ENCODE measurements at places on chromosomes 11 and 22.

GRCh38 chr11:46378811-46379481 is 2.5 kb upstream of the MDK start:
- H3K27me3 ChIP-seq = peaks cover 35% of the 10 kb centered on the region
- H3K4me1 ChIP-seq = no peaks in the 10 kb centered on the region
- no peak overlapping the region for H3K4me3 ChIP-seq
- no peak overlapping the region for H3K27ac ChIP-seq

DNA sequence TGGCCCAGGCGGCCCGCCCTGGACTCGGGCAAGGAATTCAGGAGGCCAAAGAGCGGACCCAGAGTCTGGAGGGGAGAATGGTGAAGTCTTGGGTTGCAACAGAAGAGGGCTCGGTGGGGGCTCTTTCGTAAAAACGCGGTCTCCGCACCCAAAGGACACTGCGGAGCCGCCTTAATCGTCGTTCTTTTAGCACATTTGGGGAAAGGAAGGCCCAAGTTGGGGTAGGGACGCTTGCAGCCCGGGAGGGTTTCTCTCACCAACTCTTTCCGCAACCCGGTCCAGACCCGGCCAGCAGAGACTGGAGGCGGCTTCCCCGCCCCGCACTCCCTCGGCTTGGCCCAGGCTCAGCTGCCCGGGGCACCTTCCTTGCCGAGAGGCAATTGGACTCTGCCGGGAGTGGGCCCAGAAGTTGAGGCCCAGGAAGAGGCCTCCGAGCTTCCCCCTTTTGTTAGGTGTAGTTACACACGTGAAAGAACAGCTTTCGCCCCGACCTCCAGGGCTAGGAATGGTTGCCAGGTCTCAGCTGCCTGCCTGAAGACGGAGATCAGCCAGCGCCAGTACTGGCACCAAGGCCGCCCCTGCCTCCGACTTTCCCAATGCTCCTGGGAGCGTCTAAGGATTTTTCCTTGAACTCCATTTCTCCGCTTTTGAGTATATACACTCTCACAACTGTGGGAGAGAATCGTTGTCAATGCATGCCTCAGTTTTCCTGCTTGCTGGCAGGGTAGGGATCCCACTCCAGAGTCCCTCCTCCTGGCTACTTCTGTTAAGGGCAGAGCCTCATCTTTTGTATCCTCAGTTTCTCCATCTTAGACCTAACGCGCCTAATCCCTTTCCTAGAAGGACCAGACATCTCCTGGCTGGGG is 3.7 kb downstream of the ALX4 start:
- ATAC-seq = no peak
- H3K4me1 ChIP-seq = peaks cover 28% of the 10 kb centered on the region
- H3K27me3 ChIP-seq = peaks cover 100% of the 10 kb centered on the region

DNA sequence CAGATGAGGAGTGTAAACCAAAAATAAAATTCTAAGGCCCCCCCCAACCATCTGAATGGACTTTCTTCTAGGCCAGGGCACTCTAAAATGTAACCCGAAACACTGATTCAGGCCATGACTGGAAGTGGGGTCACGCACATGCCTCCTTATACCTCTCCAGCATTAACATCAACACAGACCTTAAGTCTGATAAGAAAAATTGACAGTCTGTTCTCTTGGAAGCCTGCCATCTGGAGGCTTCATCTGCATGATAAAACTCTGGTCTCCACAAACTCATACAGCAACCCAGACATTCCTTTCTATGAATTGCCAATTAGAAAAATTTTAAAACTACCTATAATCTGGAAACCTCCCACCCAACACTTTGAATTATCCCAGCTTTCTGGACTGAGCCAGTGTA is 3.9 kb upstream of the SERGEF start:
- H3K36me3 ChIP-seq = no peaks in the 10 kb centered on the region
- no peaks in the 10 kb centered on the region for H3K4me1 ChIP-seq
- no peaks in the 10 kb centered on the region for H3K27me3 ChIP-seq
- H3K4me3 ChIP-seq = no peak overlapping the region
- ATAC-seq = no peak

DNA sequence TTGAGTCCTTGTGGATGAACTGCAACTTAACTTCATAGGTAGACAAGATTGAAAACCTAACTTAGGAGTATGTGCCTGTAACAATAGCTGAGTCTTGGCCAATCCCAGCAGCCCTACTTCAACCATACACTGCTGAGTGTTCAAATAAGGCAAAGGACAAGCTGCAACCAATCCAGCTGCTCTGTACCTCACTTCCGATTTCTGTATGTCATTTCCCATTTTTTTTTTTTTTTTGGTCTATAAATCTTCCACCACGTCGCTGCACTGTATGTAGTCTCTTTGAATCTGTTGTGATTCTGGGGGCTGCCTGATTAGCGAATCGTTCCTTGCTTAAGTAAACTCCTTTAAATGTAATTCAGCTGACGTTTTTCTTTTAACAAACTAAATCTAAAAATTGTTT is 35.4 kb upstream of the FLI1 start:
- H3K4me1 ChIP-seq = no peaks in the 10 kb centered on the region
- no peaks in the 10 kb centered on the region for H3K36me3 ChIP-seq
- H3K4me3 ChIP-seq = no peak overlapping the region

DNA sequence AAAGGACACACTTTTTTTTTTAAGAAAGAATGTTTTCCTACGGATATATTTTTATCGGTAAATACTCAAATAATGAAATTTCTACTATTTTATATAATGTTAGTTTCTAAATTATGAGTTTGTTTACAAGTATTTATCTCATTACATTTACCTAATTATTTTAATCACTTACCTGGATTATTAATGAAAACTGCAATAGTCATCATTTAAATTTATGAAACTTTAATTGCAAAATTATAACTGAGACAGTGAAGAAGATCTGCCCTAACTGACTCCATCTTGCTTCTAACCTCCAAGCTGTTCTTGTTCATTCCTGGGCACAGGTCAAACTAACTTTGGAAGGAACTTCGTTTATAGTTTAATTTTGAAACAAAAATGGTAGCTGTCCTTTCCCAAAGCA is 25.2 kb upstream of the VSTM5 start:
- no peak for ATAC-seq
- H3K36me3 ChIP-seq = no peaks in the 10 kb centered on the region
- no peak overlapping the region for H3K4me3 ChIP-seq
- no peak overlapping the region for H3K27ac ChIP-seq

Data from gastroesophageal sphincter (tissue), 4 donors.